ENCODE measurements at places on chromosomes 11 and 22.
A peak's percentile ranks its signal among the peaks of the same experiment; 100 is the strongest.

- no peak for DNase-seq
Observed at GRCh38 chr11:86507249-86507845, 132.7 kb downstream of the CCDC81 start.

DNA sequence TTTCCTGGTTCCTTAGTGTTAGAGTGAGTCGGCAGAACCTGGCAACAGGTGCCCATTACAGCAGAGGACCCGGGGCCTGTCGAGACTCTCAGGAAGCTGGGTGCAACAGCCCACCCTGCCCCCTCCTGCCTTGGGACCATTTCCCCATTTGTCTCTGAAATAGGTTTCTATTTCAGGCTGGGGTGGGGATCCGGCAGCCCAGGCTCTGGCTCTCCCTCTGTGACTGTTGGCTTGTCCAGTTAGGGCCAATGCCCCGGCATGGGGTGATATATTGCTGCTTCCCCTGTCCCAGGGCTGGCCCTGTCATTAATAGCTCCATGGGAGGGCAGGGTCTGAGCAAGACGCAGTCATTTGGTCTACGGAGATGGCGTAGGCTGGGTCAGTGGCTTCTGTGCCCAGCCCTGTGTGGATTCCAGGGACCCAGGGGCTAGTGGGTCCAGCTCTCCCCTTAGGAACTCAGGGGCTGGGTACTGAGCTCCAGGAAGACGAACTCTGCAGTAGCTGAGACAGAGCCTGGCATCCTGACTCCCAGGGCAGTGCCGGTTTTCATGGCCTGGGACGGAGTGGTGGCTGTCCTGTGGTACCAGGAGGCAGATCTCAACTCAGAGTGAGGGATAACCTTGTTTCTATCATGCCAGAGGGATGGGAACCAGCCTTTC is 2.7 kb downstream of the P2RY6 start:
- DNase-seq = no peak

- no peak for DNase-seq
Observed at GRCh38 chr11:105489446-105489845, 120.4 kb upstream of the GRIA4 start.

DNA sequence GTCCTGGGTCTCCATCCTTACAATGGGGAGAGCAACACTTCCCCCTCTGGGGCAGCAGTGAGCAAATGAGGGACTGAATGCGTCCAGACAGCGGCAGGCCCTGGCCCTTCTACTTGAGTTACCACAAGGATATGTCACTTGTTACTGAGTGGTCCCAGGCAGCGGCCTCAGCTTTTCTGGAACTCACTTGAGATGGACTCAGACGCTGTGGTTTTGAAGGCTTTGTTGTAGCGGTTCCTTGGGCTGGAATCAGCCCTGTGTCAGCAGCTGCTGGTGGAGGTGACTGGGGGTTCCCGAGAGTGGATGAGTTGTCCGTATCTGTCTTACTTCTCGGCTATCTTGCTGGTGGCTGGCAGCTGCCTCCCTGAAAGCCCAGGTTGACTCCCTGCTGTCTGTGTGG is 77.0 kb downstream of the MICAL2 start:
- DNase-seq = peak; percentile 61

GRCh38 chr11:74276581-74276980 is 34.9 kb downstream of the P4HA3 start:
- DNase-seq = no peak

DNA sequence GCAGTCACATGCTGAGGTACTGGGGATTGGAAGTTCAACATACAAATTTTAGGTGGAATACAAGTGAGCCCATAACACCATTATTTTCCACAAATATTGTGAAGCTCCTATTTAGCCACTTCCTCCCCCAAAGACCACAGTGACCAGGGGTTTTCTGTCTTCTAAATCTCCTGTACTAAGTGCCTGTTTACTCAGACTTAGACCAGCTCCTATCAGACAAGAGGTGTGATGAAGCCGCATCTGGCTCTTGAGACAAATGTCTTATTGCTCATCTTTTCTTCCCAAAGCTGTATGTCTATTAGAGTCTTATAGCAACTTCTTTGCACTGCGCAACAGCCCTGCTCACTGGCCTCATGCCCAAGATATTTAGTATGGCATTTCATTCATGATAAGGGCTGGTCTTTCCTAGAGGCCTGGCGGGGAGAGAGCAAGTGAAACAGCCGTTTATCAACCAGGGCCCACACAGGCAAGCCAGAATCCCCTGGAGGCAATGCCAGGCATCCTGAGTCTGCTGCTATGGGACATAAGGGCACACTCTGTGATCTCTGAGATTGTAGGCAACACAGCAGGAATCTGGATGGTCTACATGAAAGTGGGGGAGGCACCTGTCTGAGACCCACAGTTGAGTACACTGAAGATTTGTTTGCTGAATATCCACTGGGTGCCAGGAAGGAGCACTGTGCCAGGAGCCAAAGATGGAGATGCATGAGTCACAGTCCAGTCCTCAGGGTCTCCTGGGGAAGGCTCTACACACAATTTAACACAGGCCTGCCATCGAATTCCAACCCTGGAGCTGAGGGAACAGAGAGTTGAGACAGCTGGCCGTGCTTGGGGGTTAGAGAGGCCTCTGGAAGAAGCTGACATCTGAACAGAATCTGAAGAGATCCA is 78.5 kb upstream of the NCAM1 start:
- no peak for DNase-seq

DNA sequence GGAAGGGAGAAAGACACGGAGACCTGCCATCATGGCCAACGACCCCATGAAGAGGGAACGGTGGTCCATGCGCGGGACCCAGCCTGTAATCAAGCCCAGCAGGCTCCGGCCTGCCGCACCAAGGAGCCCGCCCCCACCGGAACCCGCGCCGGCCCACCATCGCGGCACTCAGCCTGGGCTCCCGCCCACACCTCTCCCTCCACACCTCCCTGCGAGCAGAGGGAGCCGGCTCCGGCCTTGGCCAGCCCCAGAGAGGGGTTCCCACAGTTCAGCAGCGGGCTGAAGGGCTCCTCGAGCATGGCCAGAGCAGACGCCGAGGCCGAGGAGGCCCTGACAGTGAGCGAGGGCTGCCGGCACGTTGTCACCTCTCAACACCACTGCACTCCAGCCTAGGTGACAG is 1302.8 kb upstream of the CNTN5 start:
- no peak for DNase-seq

GRCh38 chr11:110710628-110711381 is 1.4 kb downstream of the ARHGAP20 start:
- DNase-seq = no peak

DNA sequence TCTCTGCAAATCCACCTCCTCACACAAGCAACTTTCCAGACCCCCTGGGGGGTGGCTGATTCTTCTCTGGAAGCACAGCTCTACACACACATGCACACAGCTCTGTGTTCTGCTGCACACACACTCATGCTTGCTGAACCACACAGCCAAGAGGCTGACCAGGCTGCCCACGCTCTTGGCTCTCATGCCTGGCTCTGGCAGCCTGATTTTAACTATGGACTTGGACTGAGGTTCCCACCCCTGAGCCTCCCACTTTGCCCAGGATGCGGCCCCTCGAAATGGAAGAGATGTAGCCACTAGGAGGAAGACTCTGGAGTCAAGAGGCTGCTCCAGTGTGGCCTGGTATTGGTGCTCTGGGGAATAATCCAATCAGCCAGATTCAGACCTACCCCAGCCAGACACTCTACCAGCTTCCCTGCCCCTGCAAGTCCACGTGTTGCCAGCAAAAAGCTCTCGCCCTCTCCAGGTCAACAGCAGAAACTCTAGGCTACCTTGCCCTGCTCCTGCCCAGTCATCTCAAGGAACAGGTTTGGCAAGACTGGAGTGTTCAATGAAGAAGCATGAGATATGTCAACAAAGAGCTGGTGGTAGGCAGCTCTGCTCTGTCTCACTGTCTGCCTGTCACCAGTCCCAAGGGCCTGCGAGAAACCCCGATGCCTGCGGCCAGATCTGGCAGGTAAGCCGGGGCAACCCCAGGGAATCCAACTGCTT is 8.8 kb upstream of the CASTOR1 start:
- DNase-seq = no peak

- no peak for DNase-seq
Observed at GRCh38 chr22:23116506-23117263, 25.1 kb downstream of the RSPH14 start.

DNA sequence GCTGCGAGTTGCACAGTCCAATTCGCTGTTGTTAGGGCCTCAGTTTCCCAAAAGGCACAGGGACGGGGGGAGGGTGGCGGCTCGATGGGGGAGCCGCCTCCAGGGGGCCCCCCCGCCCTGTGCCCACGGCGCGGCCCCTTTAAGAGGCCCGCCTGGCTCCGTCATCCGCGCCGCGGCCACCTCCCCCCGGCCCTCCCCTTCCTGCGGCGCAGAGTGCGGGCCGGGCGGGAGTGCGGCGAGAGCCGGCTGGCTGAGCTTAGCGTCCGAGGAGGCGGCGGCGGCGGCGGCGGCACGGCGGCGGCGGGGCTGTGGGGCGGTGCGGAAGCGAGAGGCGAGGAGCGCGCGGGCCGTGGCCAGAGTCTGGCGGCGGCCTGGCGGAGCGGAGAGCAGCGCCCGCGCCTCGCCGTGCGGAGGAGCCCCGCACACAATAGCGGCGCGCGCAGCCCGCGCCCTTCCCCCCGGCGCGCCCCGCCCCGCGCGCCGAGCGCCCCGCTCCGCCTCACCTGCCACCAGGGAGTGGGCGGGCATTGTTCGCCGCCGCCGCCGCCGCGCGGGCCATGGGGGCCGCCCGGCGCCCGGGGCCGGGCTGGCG is at the start of gene BCR:
BCR (plus strand) TSS at position 209 of the 592 bp plus-strand sequence. CDS start 452 bp downstream, outside the sequence.
- peak; percentile 56 for DNase-seq

DNA sequence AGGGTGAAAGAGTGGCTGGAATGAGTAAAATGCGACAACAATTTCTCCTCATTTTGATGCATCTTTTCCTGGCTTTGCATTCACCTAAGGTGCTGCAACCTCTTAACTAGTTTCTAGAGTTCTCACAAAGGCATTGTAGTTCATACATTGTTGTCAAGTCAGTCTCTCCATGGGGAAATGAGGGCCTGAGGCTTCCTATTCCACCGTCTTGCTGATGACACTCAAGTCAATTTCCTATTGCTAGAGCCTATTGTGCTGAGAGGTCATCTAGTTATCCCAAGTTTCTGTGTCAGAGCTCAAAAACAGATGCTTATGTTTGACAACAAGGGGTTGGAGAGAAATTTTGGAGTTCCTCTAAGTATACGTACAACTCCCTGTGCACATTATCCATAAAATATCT is 11.6 kb upstream of the MS4A6A start:
- no peak for DNase-seq

- DNase-seq = no peak
Observed at GRCh38 chr11:86753459-86753858, 46.9 kb upstream of the PRSS23 start.

- no peak for DNase-seq
Observed at GRCh38 chr11:66851698-66852465, 5.0 kb upstream of the LRFN4 start.

- DNase-seq = no peak
Observed at GRCh38 chr11:126392633-126393013, 37.1 kb downstream of the ST3GAL4 start.

DNA sequence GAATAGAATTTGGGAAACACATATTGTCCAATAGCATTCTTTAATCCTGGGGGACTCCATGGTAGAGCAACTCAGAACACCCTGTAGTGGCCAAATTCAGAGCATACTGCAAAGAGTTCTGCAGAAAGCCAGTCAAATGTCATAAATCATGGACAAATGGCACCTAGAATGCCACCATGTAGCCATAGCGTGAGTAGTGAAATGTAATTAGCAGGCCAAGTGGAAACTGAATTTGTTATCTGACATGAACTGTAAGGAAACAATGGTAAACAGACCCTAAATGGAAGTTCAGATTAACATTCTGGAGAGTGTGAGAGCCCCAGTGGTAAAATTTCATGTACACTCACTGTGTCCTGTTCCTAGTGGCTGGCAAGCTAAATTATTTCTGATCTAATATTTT is 7.0 kb upstream of the PRSS23 start:
- DNase-seq = no peak

- no peak for DNase-seq
Observed at GRCh38 chr22:45316796-45317526, 7.2 kb downstream of the FAM118A start.

GRCh38 chr22:22087854-22088657 is 105.5 kb upstream of the TOP3B start:
- no peak for DNase-seq

- no peak for DNase-seq
Observed at GRCh38 chr11:1708716-1709115, 11.7 kb downstream of the KRTAP5-6 start.

GRCh38 chr11:93939084-93939760 is 81.9 kb upstream of the HEPHL1 start:
- no peak for DNase-seq

GRCh38 chr11:114180301-114181055 is 115.7 kb upstream of the NNMT start:
- DNase-seq = no peak

DNA sequence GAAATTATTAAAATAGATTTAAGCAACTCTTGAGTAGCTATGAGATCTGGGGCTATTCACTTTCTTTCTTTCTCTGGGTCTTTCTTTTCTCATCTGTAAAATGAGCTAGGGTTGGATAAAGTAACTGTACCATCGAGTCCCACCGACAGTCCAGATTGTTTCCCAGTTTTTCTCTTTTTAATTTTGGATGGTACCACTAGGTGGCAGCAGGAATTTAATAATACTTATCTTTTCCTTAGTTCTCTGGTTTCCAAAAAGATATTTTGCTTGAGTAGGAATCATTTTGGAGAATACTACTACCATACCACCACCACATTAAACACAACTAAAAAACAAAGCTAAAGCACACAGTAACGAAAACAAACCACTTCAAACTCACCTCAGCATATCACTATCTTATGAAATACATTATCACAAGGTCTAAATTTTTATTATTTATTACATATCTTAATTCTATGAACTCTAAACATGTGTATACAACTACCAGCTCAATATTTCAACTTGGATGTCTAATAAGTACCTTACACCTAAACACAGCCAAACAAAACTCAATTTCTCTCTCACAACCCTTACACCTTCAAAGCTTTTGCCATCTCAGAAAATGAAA is 584.0 kb downstream of the KCNA4 start:
- no peak for DNase-seq

GRCh38 chr11:657691-658126 is 20.6 kb downstream of the DRD4 start:
- DNase-seq = no peak

GRCh38 chr11:41250408-41250935 is 209.0 kb downstream of the LRRC4C start:
- DNase-seq = no peak

GRCh38 chr11:76033699-76034098 is 172.6 kb downstream of the WNT11 start:
- DNase-seq = no peak

GRCh38 chr11:71998649-71999310 is at the start of gene IL18BP:
Gene IL18BP, plus strand, starts transcription at chr11:71998909. Its CDS starts 1,076 bp downstream, at chr11:71999985.
- DNase-seq = no peak
